Midbrain (tissue), 1 donor: ENCODE measurements at places on chromosomes 16 and 17.

- DNase-seq = peak; percentile 49
Observed at GRCh38 chr17:42937712-42938596, 26.3 kb downstream of the AARSD1 start.

DNA sequence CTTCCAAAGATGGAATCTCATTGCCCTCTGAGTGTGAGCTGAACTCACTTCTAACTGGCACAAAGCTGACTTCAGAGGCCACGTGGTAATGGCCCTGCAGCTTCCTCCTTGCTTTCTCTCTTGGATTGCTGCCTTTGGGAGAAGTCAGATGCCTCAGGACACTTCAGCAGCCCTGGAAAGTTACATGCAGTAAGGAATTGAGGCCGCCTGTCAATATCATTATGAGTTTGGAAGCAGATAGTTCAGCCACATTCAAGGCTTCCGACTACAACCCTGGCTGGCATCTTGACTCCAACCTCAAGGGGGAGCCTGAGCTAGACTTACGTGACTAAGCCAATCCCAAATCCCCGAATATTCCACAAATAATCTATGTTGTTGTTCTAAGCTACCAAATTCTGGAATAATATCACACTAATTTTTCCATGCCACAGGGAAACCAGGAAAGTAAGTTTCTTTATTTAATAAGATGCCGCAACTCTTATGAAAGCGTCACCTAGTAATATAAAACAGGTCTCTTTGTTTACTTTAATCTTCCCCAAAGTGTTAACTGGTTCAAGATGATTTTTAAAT is 13.6 kb downstream of the CEP20 start:
- peak; percentile 53 for DNase-seq

GRCh38 chr17:17725011-17725751 is 43.9 kb downstream of the RAI1 start:
- no peak for DNase-seq

DNA sequence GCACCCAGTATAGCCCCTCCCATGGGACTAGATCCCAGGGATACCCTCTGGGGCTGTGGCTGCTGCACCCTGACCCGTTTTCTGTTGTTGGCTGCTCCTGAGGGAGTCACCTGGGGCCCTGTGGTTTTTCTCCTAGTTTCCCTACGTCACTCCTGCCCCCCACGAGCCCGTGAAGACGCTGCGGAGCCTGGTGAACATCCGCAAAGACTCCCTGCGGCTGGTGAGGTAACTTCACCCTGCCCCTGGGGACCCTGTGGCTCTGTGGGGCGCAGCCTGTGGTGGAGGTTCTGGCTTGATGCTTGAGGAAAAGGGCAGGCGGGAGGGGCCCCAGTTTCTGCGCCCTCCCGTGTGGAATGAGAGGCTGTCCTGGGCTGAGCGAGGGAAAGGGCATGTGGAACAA is 27.2 kb downstream of the MGRN1 start:
- DNase-seq = no peak

DNA sequence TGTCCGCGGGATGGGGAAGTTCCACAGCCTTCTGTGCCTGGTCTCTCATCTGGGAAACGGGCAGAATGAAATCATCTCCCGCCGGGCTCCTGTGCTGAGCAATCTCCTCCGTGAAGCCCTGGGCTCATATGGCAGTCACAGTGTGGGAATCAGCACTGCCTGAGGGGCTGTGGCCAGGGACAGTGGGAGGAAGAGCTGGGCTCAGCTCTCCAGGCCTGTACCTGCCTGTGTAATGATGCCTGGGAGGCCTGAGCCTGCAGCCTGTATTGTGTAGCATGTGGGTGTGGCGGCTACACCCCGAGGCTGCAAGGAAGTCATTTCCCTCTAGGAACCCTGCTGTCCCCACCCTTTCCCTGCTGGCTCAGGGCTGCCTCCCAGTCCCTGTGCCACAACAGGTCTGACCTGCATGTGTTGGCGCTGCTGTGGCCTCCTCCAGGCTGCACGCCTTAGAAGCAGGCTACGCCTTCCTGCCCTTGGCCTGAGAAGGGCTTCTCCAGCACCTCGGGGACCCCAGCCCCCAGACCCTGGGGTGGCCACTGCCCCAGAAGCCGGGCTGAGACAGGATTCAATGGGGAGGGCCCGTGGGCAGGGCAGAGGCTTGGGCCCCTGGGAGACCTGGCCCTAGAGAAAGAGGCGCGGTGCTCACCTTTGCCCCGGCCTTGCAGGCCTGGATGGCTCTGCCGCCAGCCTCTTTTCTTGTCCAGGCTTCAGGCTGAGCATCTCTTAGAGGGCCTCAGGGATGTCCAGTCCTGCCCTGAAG is 2.1 kb downstream of the ITGB4 start:
- no peak for DNase-seq

- no peak for DNase-seq
Observed at GRCh38 chr16:86244158-86244557, 266.2 kb upstream of the FOXF1 start.

GRCh38 chr17:42016411-42016831 is 818 bp downstream of the DNAJC7 start:
- DNase-seq = no peak
